T-helper 17 cell (primary cell): ENCODE measurements at places on chromosomes 2 and 18. TPM values are rescaled to one million over a fixed set of nuclear protein-coding genes. Genes with fewer than 3 reads are reported as not detected.

Gene GALR1
- not detected for total RNA-seq

Gene C1GALT1C1L
- total RNA-seq: not detected

Gene VSNL1
- total RNA-seq: not detected

Gene NDC80
- 9.6 TPM for total RNA-seq

Gene ANTXR1
- not detected for total RNA-seq

Gene IL1F10
- not detected for total RNA-seq

Gene UGT1A3
- not detected for total RNA-seq

Gene SPATA3
- not detected for total RNA-seq

Gene HOXD9
- not detected for total RNA-seq

Gene FTCDNL1
- total RNA-seq: 2.6 TPM

Gene TDRD15
- not detected for total RNA-seq

Gene MSTN
- 0.10 TPM for total RNA-seq

Gene GREB1
- total RNA-seq: 1.1 TPM

Gene NTSR2
- not detected for total RNA-seq

Gene SALL3
- not detected for total RNA-seq

Gene TACR1
- not detected for total RNA-seq

Gene MRPL44
- total RNA-seq: 21.8 TPM

Gene DSC2
- total RNA-seq: not detected

Gene GPR155
- total RNA-seq: 16.7 TPM

Gene FBXO48
- 1.7 TPM for total RNA-seq

Gene ICOS
- 71.5 TPM for total RNA-seq

Gene NOL4
- not detected for total RNA-seq

Gene WNT10A
- total RNA-seq: 5.5 TPM

Gene CCBE1
- not detected for total RNA-seq

Gene TUBA4B
- not detected for total RNA-seq

Gene MAP2
- 0.94 TPM for total RNA-seq

Gene ACTR1B
- total RNA-seq: 90.9 TPM

Gene MYO5B
- 0.12 TPM for total RNA-seq

Gene SOX11
- not detected for total RNA-seq

Gene TMX3
- 49.5 TPM for total RNA-seq

Gene BOK
- total RNA-seq: not detected

Gene FOXD4L1
- 0.10 TPM for total RNA-seq

Gene POMC
- total RNA-seq: 2.9 TPM

Gene TTN
- 26.4 TPM for total RNA-seq

Gene REG1B
- total RNA-seq: not detected

Gene RAB6D
- not detected for total RNA-seq

Gene ANKRD30B
- not detected for total RNA-seq

Gene RAB6C
- not detected for total RNA-seq

Gene NIFK
- total RNA-seq: 31.9 TPM

Gene EDAR
- total RNA-seq: 0.37 TPM

Gene CNTNAP5
- total RNA-seq: not detected

Gene GAD1
- not detected for total RNA-seq

Gene FSHR
- total RNA-seq: not detected

Gene TRABD2A
- 93.7 TPM for total RNA-seq

Gene ALPI
- not detected for total RNA-seq

Gene CCDC148
- not detected for total RNA-seq

Gene SERPINB13
- total RNA-seq: not detected

Gene NIF3L1
- 10.6 TPM for total RNA-seq

Gene CLEC4F
- total RNA-seq: 0.15 TPM

Gene PDCD1
- total RNA-seq: 10.4 TPM

Gene APOB
- not detected for total RNA-seq

Gene TMEM247
- not detected for total RNA-seq

Gene RHOB
- 62.9 TPM for total RNA-seq
